ENCODE measurements at places on chromosomes 5 and 9.

- DNase-seq = no peak
Measured at GRCh38 chr5:132479111-132479951, 11.2 kb downstream of the IRF1 start.

DNA sequence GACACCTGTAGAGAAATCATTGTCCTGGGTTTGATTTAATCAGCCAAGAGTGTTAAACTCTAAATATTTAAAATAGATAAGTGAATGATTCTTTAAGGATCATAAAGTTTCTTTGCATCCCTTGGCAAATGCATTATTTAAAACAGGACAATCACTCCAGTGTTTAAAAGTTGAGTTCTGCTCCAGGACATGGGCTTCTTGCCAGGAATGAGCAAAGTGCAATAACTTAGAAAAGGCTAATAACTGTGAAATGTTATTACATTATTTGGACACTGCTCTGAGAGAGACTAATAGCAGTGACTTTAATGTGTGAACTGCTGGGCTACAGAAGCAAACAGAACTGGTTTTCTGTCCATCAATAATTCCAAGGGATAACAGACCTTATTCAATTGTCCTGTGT lies 283.3 kb downstream of the GABRB2 start:
- DNase-seq = no peak

- no peak for DNase-seq
Measured at GRCh38 chr5:65800775-65801174, 78.8 kb downstream of the NLN start.

GRCh38 chr5:154849791-154850201 lies 607 bp downstream of the FAXDC2 start:
- DNase-seq = no peak
